IPS DF 19.7 (cell line): ENCODE measurements at places on chromosomes 7 and 10.

DNA sequence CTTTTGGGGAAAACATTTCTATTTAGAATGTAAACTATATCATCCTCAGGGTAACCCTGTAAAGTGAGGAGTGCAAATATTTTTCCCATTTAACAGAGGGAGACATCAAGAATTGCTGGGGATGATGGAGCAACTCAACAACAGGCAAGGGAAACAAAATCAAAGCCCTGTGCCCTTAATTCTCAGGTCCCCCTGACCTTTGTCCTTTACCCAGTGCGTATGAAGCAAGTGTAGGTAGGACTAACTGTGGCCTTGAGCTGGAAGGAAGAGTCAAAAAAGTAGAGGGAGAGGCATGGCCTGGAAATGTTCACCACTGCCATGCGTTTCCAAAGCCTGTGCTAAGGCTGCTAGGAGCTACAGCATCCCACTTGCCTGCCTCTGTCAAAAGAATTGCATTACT lies 896.9 kb downstream of the LRMDA start:
- no peak for DNase-seq

DNA sequence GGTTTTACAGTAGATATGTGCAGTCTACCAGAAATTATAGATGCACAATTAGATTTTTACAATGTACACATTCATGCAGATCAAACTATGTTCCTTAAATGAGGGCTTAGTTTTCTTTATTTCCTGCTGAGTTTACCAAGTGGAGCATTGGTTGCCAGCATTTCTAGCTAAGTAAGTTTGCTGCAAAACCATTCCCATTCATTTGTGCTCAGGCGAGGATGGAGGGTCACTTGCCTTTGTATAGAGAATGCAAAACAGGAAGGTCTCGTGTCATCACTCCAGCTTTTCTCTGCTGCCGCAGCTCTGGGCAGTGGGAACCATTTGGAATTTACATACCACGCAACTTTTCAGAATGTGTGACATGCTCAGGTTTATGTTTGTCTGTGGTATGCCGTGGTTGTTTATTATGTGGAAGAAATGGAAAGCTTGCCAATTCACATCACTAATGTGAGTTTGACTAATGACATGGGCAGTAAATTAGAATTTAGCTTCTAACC lies 198.6 kb downstream of the TRIL start:
- no peak for DNase-seq

- DNase-seq: no peak
Measured at GRCh38 chr7:144255471-144255897, 9.1 kb downstream of the OR2A7 start.

- no peak for DNase-seq
Measured at GRCh38 chr7:21850531-21851285, 95.0 kb downstream of the CDCA7L start.

DNA sequence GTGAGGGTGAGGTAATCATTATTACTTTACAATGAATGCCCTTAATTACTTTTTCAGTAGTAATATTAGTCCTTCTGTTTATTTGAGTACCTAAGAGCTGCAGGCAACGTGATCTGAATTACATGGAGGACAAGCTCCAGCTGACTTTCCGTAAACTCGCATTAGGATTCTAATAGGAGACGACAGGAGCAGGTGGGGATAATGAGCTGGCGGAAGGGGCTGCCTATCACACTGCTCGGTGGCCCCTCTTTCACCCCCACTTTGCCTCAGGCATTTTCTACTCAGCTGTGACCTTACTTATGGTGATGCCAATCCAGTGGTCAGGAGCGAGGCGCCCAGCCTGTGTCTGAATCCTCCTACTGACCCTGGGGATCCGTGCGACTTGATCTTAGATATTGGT lies at the start of gene C7orf33:
Gene C7orf33 (plus strand): TSS at position 296 of the 400 bp plus-strand sequence. CDS start 160 bp downstream, outside the sequence.
- no peak for DNase-seq

DNA sequence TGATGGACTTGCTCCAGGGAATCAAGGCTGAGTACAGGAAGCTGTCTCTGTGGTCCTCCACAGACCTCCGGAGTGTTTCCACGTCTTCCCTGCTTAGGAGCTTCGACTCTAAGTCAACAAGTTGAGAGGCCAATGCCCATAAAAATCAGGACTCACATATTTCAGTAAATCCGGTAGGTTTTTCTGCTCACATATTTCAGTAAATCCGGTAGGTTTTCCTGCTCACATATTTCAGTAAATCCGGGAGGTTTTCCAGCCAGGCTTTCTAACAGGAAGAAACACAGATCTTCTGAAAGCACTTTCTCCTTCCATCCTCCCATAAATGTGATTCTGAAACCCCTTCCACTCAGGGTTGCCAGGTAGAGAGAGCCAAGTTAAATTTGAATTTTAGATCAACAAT lies 340.1 kb upstream of the SHH start:
- DNase-seq: no peak

DNA sequence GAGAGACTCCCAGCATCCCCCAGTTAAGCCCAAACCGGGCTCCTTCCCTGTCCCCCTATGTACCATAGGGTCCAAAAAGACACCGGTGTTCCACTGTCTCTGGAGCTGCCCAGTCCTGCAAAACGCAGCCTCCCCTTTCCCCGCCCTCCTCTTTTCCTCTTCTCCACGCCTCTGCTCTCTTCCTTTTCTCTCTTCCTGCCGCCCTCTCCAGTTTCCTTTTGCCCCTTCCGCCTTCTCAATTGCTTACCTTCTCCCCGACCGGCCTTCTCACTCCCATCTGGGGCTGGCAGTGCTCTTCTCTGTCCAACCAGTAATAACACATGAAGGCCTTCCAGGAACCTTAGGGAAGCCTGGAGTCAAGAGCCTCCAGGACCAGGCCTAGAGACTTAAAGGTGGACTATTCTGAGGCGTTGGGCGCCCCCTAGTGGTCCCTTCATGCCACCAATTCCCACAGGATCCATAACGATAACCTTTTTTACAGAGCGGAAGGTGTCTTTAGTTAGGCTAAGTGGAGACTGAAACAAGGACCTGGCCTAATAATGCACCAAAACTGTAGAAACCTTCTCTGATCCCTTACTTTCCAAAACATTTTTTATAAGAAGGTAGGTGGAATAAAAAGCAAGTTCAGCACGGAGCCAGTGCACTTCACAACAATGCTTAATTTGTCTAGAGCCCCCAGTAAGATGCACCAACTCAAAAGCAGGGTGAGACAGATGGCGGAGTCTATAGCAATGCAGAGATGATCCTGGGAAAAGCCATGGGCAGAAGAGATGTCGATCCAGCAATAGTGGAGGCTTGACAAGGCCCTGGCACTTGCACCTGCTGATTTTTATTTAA lies 27.2 kb upstream of the MSRB2 start:
- peak; percentile 64 for DNase-seq

DNA sequence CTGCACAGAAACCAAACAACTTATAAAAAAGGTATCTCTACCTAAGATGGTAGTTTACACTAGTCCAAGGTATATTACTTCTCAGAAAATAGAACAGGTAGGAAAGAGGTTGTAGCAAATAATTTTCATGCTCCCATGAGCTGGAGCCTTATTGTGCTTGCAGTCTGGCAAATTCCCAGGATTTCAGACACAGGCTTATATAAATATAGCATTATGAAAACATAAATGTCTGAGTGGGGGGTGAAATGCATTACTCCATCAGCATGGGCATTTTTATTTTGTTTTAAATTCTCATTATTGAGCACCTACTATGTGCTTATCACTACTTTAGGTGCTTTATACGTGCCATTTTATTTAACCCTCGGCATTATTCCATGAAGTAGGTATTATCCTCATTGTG lies 83.0 kb upstream of the PHYHIPL start:
- no peak for DNase-seq

DNA sequence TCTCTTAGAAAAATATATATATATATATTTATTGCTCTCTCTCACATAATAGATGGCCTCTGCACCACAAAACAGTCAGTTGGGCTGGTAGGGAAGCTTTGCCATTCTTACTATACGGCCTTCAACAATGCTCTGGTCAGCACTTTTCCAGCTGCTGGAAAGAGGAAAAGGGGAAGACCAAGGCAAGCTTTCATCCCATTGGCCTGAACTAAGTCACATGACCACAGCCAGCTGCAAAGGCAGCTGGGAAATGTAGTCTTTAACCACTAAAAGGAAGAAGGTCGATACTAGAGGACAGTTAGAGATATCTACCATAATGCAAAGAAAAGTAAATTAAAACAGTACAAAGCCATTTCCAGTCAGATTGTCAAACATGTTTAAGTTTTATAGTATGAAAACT lies 58.4 kb upstream of the MACROH2A2 start:
- DNase-seq: peak; percentile 15

DNA sequence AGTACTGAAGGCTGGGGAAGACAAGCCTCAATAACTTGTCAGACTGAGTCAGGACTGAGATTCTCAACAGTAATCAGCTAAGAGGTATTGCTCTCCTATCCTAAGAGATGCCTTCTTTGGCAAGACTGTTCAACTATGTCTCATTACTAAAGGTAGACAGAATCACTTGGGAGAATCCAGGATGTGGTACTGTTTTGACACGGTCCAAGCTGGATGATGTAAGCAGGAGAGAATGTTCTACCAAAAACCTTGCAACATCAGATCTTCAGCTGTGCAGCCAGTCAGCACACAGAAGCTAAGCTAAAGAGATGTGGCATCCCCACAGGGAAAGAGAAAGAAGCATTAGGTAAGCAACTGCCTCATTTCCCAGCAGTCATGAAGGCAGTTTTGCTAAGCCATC lies 391.4 kb downstream of the NRG3 start:
- no peak for DNase-seq

DNA sequence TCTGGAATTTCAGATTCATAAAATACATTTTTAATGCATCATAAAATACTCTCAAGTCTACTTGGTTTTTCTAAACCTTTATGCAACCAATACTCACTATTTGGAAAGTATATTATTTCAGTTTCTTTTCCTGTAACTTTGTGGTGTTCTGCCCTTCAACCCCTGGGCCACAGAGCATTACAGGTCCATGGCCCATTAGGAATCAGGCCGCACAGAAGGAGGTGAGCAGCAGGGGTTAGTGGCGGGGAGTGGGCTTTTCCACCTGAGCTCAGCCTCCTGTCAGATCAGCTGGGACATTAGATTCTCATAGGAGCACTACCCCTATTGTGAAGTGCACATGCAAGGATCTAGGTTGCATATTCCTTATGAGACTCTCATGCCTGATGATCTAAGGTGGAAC lies 9.7 kb downstream of the SNX13 start:
- DNase-seq: no peak

GRCh38 chr10:1737222-1738061 lies at the start of gene ADARB2:
ADARB2 (minus strand) TSS chr10:1737525.
- peak; percentile 86 for DNase-seq
